Thoracic aorta (tissue), 2 donors: ENCODE measurements at places on chromosomes 2 and 18. TPM values are rescaled to one million over a fixed set of nuclear protein-coding genes. Genes with fewer than 3 reads are reported as not detected.

The EGR4 gene
- not detected for total RNA-seq

DNA sequence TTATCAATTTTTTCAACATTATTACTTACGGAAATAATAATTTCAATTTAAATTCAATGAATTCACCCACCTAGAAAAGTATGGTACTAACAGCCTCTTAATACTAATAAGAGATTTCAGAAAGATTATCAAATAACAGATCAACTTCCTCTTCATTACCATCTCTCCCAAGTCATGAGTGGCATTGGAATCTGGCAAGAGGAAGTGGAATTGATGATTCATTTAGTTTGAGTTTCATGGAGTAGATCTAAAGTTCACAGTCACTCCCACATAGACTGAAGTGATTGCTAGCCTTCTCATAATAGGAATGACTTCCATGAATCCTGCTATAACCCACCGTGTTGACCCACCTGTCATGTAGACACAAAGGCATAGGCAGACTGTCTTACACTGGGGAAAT lies 77.7 kb upstream of the WDR75 start:
- no peak for DNase-seq

The ELOA2 gene
- total RNA-seq, result not detected

The G6PC2 gene
- not detected for total RNA-seq

The STPG4 gene
- total RNA-seq, result not detected

- DNase-seq, result no peak
These were observed 110.2 kb upstream of the ITGB6 start for GRCh38 chr2:160310118-160310828.

The HOXD8 gene
- total RNA-seq, result 3.9 TPM

DNA sequence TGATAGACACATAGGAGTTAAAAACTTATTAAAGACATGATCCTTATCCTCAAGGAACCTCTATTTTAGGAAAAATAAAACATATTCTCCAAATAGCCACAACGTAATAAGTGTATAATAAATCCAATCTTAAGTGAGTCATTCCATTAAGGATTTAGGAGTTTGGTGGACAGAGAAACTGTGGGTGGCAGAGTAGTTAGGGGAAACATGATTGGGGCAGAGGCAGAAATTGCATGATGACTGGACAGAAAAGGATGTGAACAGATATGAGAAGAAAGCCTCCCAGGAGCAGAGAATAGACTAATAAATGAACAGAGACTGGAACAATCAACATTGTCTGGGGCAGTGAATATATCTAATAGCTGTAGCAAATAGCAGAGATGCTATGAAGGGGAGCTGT lies 48.1 kb upstream of the SIGLEC15 start:
- no peak for DNase-seq

DNA sequence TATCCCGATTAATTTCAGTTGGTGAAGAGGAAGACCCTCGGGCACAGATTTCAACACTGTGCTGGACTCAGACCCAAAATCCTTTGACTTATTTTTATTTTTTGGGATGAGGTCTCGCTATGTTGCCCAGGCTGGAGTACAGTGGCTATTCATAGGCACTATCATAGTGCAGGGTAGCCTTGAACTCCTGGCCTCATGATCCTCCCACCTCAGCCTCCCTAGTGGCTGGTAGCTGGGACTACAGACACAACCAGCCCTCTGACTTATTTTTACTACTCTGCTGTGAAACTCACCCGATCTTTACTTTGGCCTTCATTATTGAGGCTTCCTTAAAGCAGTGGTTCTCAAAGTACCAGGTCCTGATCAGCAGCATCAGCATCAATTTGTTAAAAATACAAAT lies 18.2 kb upstream of the ADAM17 start:
- DNase-seq, result no peak

- DNase-seq, result no peak
These were observed 565.1 kb downstream of the PIK3C3 start for GRCh38 chr18:42520138-42520537.

The UCN gene
- total RNA-seq, result not detected

GRCh38 chr2:160510617-160511016 lies 17.0 kb upstream of the RBMS1 start:
- DNase-seq, result no peak

DNA sequence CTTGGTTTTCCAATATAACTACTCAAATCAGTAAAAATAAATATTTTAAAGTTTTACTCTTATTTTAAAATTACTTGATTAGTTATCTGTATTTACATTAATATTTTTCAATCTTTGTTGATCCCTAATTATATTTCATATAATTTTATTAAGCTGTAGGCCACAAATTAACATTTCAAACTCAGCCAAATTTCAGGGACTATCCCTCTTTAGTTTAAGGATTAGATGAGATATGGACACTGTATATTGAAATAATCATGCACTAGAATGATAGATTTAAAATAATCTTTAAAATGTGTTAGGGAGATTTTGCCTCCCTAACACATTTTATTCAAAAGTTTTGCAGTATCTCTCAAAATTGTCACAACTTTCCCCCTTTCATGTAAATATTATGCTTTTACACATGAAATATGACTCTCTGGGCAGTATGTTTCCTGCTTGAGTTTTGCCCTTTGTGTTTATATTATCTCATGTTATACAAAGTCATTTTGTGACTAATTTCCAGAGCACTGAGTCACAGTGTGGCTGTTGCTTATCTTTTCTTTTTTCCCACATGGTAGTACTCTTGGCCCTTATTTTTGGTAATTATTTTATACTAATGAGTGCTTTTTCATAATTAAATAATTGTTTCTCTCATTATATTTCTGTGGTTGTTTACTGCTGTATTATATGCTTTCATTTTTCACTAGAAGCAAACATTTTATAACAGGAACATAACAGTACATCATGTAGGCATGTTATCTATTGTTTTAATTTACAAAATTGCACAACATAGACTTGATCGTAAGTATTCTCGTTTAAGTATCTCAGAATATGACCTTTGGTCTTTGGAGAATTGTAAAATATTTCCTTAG lies 1.2 kb downstream of the TFPI start:
- DNase-seq, result no peak

The PUS10 gene
- total RNA-seq, result 3.0 TPM

DNA sequence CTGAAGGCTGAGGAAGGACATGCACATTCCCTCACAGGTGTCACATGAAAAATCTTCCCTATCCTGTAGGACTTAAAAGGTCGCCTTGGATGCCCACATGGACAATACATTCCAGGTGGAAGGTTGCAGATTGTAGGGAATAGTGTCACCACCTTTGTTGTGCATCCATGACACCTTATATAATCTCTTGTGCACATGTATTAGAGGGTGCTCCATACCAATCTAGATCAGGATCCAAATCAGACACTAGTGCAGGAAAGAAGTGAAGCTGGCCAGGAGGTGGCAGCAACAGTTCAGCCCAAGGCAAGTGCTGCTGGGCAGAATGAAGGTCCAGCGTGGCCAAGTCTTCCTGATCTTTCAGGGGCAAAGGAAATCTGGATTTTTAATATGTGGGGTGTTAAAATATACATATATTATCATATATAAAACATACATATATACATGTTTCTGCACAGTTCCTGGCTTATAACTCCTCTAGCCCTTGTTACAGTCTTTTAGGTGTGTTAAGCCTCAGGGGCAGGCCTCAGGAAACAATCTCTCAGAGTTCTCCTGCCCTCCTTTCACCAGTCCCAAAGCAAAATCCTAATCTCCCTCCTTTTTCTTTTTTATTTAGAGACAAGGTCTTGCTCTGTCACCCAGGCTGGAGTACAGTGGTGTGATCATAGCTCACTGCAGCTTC lies 16.6 kb downstream of the NIF3L1 start:
- no peak for DNase-seq

- DNase-seq, result no peak
These were observed 1.3 kb downstream of the CEP68 start for GRCh38 chr2:65057391-65058052.

The WDR7 gene
- total RNA-seq, result 33.2 TPM
